ENCODE measurements at places on chromosomes 7 and 10. TPM values are rescaled to one million over a fixed set of nuclear protein-coding genes. Genes with fewer than 3 reads are reported as not detected.

- H3K36me3 ChIP-seq, result no peaks in the 10 kb centered on the region
- H3K27me3 ChIP-seq, result no peaks in the 10 kb centered on the region
- no peak overlapping the region for H3K27ac ChIP-seq
- DNase-seq, result no peak
- no peaks in the 10 kb centered on the region for H3K4me1 ChIP-seq
Measured at GRCh38 chr7:110470420-110470819, 620.5 kb upstream of the LRRN3 start.

The CDNF gene
- 0.69 TPM for total RNA-seq

GRCh38 chr10:11745045-11745444 is 2.9 kb downstream of the ECHDC3 start:
- H3K27ac ChIP-seq, result no peak overlapping the region
- peaks cover 11% of the 10 kb centered on the region for H3K4me1 ChIP-seq
- no peaks in the 10 kb centered on the region for H3K27me3 ChIP-seq
- H3K36me3 ChIP-seq, result peaks cover 9% of the 10 kb centered on the region
- no peak for DNase-seq

- H3K4me1 ChIP-seq, result peaks cover 30% of the 10 kb centered on the region
- DNase-seq, result no peak
- peak within 1 kb of the TSS; percentile 96 for H3K27ac ChIP-seq
- no peaks in the 10 kb centered on the region for H3K27me3 ChIP-seq
Measured at GRCh38 chr7:35037211-35037525, at the start of gene DPY19L1. TSS of gene DPY19L1 (minus strand) at chr7:35037485. CDS start at chr7:35037394, 91 bp downstream.

GRCh38 chr7:156175003-156175402 is 362.7 kb upstream of the SHH start:
- no peaks in the 10 kb centered on the region for H3K4me1 ChIP-seq
- peak; percentile 81 for DNase-seq
- H3K27me3 ChIP-seq, result peaks cover 7% of the 10 kb centered on the region
- peaks cover 1% of the 10 kb centered on the region for H3K36me3 ChIP-seq
- no peak overlapping the region for H3K4me3 ChIP-seq

The HTRA1 gene
- total RNA-seq, result 1,485 TPM

GRCh38 chr7:100852048-100852872 is at the start of gene SLC12A9:
TSS of gene SLC12A9 (plus strand) at chr7:100852713. CDS start at chr7:100854198, 1,485 bp downstream.
- no peaks in the 10 kb centered on the region for H3K27me3 ChIP-seq
- peaks cover 2% of the 10 kb centered on the region for H3K36me3 ChIP-seq
- H3K4me1 ChIP-seq, result peaks cover 26% of the 10 kb centered on the region
- peak within 1 kb of the TSS; percentile 66 for H3K27ac ChIP-seq
